ENCODE measurements at places on chromosomes 5 and 9. TPM values are rescaled to one million over a fixed set of nuclear protein-coding genes. Genes with fewer than 3 reads are reported as not detected.

The SEMA5A gene
- total RNA-seq = 1.1 TPM

The CDH9 gene
- not detected for total RNA-seq

The RASGEF1C gene
- not detected for total RNA-seq

The MARCOL gene
- not detected for total RNA-seq

The SLC27A6 gene
- not detected for total RNA-seq

The OR2Y1 gene
- not detected for total RNA-seq

The HTR4 gene
- not detected for total RNA-seq

The SOX30 gene
- 0.16 TPM for total RNA-seq

The PCDHGA10 gene
- total RNA-seq = 0.34 TPM

The PDCD1LG2 gene
- 2.5 TPM for total RNA-seq

The OBP2B gene
- not detected for total RNA-seq

The SPATA31D4 gene
- not detected for total RNA-seq

The PTPN3 gene
- 0.61 TPM for total RNA-seq

The CYSRT1 gene
- total RNA-seq = 0.23 TPM

The PCDHA13 gene
- not detected for total RNA-seq

The IL13 gene
- total RNA-seq = 32.6 TPM

The DPYSL3 gene
- total RNA-seq = 0.09 TPM

The SCGB3A2 gene
- not detected for total RNA-seq

The LTC4S gene
- 3.1 TPM for total RNA-seq

The SCGB3A1 gene
- total RNA-seq = not detected

The C6 gene
- total RNA-seq = not detected

The FOXI1 gene
- not detected for total RNA-seq

The AQP3 gene
- 113 TPM for total RNA-seq

The TMEM215 gene
- total RNA-seq = not detected

The HAVCR2 gene
- 44.5 TPM for total RNA-seq

The PNPLA7 gene
- total RNA-seq = 3.0 TPM

The SVEP1 gene
- total RNA-seq = not detected

The ASPN gene
- not detected for total RNA-seq

The FAT2 gene
- not detected for total RNA-seq

The TMEM38B gene
- 5.8 TPM for total RNA-seq

The NUTM2F gene
- total RNA-seq = not detected

The TMED9 gene
- total RNA-seq = 146 TPM

The INSL6 gene
- not detected for total RNA-seq

The SHOC1 gene
- total RNA-seq = not detected

The CBY3 gene
- 0.32 TPM for total RNA-seq

The RNF224 gene
- not detected for total RNA-seq

The LRRC26 gene
- not detected for total RNA-seq

The IL7R gene
- total RNA-seq = 132 TPM

The F2RL2 gene
- total RNA-seq = not detected

The HSPB3 gene
- not detected for total RNA-seq

The SLC46A2 gene
- not detected for total RNA-seq

The LHX3 gene
- total RNA-seq = not detected

The CCNJL gene
- total RNA-seq = not detected

The NME5 gene
- total RNA-seq = not detected

The FLT4 gene
- total RNA-seq = 0.95 TPM

The CCL27 gene
- 0.25 TPM for total RNA-seq

The AGXT2 gene
- not detected for total RNA-seq

The NUTM2G gene
- not detected for total RNA-seq

The IGFBPL1 gene
- total RNA-seq = not detected

The PHF24 gene
- not detected for total RNA-seq

The REXO4 gene
- total RNA-seq = 26.1 TPM

The PCDHGA2 gene
- 0.23 TPM for total RNA-seq

The TLX3 gene
- not detected for total RNA-seq

The RASGRF2 gene
- total RNA-seq = 7.9 TPM

The DPH7 gene
- total RNA-seq = 39.4 TPM

The TAF11L8 gene
- not detected for total RNA-seq

The HAND1 gene
- not detected for total RNA-seq

The RANBP17 gene
- total RNA-seq = not detected
